Activated T-helper 9 cell treated with anti-CD3 and anti-CD28 coated beads, Interleukin-2, amount 50 U/mL, for 16 hours (primary cell): ENCODE measurements at places on chromosomes 7 and 10.

DNA sequence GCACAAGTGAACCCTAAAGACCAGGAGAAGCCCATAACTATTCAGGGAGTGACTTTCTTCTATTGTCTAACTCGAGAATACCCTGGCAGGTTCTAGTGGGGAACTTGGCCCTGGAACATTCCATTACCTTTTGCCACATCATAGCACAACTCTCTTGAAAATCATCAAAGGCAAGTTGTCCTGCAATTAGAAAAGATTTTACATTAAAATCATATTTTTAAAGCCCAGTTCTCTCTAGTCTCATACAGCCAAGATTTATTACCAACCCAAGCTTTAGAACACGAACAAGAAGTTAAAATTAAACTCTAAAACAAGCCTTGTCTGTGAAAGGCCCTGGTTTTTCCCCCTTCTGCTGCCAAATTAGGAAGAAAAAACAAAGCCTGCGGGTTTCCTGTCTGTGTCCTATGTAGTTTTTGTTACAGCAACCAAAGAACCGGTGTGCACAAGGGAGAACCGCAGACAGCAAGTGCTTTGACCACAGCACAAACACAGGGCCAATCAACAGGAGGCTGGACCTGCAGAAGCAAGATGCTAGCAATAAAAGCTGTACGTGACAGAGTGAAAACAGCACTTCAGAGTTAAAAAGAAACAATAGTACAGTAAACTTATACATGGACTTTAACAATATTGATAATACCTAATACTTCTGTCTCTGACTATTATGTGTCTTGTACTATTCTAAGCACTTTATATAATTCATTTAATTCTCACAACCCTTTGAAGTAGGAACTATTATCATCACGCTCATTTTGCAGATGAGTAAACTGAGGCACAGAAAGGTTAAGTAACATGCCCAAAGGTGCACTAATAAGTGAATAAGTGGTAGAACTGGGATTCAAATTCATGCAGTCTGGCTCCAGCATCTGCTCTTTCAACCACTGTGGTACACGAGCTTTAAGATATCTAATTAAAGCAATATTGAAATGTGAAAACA is 65.8 kb downstream of the STK17A start:
- DNase-seq: peak; percentile 39

GRCh38 chr10:98492763-98493162 is 46.0 kb upstream of the HPS1 start:
- DNase-seq: no peak

DNA sequence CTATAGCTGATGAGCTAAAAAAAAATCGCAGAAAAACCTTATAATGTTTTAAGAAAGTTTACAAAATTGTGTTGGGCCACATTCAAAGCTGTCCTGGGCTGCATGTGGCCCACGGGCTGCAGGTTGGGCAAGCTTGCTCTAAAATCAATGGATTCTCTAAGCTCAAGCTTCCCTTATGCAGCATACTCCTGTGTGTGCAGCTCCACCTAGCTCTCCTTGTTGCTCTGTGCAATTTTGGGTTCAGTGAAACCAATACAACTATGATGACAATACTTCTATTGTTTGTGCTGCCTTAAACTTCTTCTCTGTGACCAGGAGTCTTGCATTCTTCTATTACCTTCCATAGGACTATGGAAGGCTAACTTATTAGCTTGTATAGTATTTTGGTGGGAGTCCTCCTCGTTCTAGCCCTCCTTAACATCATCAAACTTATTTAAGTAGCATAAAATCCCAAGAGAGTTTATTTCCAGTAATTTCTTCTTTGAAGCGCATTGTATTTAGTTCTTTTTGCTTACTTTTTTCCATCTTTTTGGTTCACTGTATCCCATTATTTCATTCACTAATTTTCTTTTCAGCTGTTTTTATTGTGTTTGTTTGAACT is 170.9 kb upstream of the SMIM30 start:
- no peak for DNase-seq

GRCh38 chr10:86366033-86366901 is at the start of gene GRID1:
Gene GRID1 (minus strand): TSS chr10:86366795.
- DNase-seq: no peak

GRCh38 chr7:107528461-107528860 is 35.3 kb downstream of the COG5 start:
- no peak for DNase-seq

GRCh38 chr10:26994743-26995142 is 105.6 kb downstream of the ANKRD26 start:
- DNase-seq: no peak

DNA sequence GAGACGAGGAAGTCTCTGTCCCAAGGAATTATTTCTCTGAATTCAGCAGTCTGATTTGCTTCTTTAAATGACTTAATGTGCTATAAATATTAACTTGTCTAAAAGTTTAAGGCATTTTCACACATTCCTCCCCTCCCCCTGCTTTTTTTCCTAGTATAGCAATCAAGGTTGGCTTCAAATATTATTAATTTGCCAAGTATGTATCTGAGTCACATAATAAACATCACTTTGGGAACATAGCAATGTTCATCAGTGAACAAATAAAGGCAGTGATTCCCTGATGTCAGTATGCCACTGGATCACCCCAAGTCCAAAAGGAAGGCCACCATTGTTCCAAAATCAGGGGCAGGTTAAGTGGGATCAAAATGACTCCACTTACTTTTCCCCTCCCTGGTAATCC is 40.5 kb downstream of the PDE6C start:
- DNase-seq: no peak

- DNase-seq: no peak
Observed at GRCh38 chr7:136138991-136139390, 161.8 kb upstream of the MTPN start.

GRCh38 chr10:120381931-120382330 is 75.1 kb upstream of the PLPP4 start:
- no peak for DNase-seq

DNA sequence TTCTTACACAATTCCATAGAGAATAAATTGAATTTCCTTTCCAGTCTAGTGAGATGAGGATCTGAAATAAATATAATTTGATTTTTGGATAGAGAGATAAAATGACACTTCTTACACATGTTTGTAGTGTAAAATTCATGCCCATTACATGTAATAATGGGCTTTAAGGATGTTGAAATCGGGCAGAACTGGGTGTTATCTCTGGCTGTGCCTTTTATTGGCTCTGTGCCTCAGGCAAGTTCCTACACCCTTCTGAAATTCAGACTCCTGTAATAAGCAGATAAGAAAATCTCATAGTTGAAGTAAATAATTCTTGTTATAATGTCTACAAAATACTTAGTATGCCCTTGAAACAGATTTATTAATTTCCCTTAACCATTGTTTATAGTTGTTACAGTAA is 125.6 kb downstream of the SEMA3A start:
- DNase-seq: no peak

GRCh38 chr7:38453168-38453567 is 178.0 kb downstream of the AMPH start:
- DNase-seq: no peak

DNA sequence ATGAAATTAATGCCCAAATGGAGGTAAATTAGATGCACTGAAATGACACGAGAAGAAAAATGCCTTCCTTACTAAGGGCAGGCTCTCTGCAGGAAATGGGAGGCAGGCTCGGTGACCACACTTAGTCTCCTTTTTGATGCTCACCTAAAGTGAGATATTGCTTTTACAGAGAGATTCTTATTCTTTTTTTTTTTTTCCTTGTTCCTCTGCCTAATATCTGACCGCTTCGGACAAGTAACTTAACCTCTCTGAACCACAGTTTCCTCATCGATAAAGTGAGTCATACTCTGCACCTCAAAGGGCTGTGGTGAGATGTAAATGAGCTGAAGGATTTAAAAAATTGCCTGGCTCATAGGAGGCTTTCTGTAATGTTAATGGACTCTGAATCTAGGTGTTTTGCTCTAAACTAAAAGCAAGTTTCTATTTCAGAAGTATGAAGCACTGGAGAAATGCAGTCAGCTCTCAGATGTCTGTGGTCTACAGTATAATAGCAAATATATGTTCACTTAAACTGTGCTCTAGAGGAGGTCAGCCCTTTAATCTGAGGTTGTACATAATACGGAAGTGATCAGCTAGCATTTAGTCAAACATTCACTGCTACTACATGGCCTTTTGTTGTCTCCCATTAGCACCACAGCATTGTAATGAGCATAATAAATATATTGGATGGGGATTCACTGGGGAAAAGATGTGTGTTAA is 23.2 kb downstream of the NKX2-3 start:
- no peak for DNase-seq

DNA sequence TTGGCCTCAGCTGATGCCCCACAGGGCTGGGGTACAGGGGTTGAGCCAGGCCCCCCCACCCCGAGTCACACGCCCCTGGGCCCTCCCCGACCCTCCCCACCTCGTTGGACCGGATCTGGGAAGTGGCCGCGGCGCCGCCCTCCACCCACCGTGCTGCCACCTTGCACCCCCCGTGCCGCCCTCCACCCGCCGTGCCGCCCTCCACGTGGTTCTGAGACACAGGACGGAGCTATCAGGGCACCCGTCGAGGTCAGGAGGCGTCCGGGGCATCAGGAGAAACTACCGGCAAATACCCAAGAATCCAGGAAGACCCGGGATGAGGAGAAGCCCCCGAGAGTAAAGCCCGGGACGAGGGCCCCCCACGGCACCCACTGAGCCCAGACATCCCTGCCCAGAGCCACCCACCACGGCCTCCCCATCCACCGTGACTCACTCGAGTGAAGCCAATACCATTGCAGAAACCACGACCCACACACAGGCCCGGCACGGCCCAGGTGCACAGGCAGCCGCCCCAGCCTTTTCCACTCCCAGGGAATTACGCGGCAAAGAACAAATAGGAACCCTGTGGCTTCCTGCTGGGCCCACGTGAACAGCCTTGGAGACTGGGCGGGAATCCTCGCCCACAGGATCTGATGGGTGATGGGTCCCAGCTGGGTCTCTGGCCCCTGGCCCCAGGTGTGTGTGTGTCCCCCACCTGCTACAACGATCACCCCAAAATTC is 34.0 kb downstream of the ADAP1 start:
- DNase-seq: no peak

GRCh38 chr7:101436857-101437576 is 74.3 kb downstream of the COL26A1 start:
- no peak for DNase-seq

DNA sequence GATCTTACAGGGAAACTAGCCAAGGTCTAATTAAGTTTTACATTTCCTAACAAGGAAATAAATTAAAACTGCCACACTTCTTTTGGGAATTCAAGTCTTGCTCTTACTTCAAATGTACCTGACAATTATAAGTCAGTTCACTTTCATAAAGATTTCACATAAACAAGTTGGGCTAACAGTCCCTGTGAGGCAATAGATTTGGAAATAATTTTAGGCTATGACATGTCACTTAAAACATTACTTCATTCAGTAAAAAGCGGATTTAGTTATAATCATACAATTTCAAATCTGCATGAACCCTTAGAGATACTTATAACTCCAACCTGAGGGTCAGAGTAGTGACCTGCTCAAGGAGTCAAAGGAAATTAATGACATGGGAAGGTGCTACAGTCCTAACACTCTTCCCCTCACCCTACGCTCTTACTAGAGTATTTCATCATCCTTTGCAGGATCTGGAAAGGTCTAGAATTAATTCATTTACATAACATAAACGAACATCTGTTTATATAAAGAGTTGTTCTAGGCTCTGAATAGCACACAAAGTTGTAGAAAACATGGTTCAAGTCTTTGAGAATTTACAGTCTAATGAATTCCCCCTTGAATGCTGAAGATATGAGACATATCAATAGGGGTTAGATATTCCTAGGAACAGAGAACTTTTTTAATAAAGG is 32.3 kb upstream of the DNAJB12 start:
- DNase-seq: no peak

- no peak for DNase-seq
Observed at GRCh38 chr7:32500922-32501341, 5.6 kb downstream of the AVL9 start.

- DNase-seq: no peak
Observed at GRCh38 chr7:2542916-2543871, 12.1 kb downstream of the BRAT1 start.

DNA sequence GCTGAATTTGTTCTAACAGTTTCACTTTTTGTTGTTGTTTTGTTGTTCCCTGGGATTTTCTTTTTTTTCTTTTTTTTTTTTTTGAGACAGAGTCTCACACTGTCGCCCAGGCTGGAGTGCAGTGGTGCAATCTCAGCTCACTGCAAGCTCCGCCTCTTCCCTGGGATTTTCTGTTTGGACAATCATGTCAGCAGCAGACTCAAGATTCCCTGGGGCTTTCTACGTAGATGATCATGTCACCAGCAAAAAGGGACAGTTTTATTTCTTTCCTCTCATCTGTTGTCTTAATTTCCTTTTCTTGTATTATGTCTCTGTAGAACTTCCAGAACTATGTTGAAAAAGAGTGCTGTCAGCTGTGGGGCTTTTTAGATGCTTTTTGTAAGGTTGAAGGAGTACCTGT is 241.4 kb downstream of the TNS3 start:
- no peak for DNase-seq

DNA sequence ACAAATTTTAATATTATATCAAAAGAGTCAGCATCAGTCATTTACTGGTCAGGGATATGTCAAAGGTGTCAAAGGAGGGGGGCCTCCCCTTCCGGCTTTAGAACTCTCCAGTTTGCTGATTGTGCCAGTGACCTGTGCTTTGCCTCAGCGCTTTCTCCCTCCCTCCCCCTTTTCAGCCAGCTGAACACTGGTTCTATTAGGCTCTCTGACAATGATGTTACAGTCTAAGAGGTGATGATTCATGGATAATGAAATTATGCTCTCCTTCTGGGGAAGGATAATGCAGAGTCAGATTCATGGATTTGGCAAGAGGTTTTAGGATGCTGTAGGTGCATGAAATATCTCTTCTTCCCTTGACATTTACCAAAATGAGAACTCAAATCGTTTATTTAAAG is 6.1 kb downstream of the LRRTM3 start:
- DNase-seq: no peak

DNA sequence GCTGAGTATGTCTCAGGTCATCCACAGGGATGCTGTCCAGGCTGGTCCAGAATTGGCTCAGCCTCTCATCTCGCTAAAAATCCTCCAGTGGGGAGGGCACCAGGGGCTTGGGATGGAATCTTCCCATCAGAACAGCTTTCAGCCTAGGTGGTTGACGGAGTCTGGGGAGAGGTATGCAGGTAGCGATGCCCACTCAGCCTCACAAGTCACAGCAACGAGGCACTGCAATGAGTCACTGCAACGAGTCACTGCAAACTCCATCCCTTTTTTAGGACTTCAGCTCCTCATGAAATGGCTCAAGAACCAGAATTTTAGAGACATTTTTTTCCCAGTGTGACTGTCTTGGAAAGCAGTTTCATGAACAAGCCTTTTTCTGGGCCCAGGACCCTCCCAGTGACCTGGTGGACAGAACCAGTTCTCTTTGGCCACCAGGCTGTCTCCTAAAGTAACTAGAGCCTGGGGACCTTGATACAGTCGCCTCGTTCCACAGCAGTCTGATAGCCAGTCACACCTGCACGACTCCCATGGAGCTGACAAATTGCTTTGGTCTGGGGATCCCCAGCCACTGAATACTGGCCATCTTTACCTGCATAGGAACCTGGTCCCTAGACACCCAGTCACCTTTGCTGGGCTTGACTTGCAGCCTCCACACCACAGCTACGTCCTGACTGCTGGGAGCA is 41.3 kb upstream of the PPP2R2D start:
- DNase-seq: no peak
